Progenitor cell of endocrine pancreas (in vitro differentiated cells): ENCODE measurements at places on chromosomes 6 and 20. TPM values are rescaled to one million over a fixed set of nuclear protein-coding genes. Genes with fewer than 3 reads are reported as not detected.

- DNase-seq: no peak
These were observed 28.4 kb upstream of the SDHAF4 start for GRCh38 chr6:70538376-70538775.

GRCh38 chr6:157699777-157700636 is 123.0 kb upstream of the SNX9 start:
- no peak for DNase-seq

CFAP61 gene
- 2.2 and 2.6 TPM in 2 replicates for total RNA-seq

DNA sequence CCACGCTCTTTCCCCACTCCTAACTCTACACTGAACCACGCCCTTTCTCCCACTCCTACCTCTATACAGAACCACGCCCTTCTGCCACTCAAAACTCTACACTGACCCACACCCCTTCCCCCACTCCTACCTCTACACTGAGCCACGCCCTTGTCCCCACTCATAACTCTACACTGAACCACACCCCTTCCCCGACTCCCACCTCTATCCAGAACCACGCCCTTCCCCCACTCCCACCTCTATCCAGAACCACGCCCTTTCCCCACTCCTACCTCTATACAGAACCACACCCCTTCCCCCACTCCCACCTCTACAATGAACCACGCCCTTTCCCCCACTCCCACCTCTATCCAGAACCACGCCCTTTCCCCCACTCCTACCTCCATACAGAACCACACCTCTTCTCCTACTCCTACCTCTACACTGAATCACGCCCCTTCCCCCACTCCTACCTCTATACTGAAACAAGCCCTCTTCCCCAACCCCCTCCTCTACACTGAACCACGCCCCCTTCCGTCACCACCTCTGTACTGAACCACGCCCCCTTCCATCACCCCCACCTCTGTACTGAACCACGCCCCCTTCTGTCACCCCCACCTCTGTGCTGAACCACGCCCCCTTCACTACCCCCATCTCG is 10.1 kb downstream of the PXMP4 start:
- DNase-seq: no peak

DNA sequence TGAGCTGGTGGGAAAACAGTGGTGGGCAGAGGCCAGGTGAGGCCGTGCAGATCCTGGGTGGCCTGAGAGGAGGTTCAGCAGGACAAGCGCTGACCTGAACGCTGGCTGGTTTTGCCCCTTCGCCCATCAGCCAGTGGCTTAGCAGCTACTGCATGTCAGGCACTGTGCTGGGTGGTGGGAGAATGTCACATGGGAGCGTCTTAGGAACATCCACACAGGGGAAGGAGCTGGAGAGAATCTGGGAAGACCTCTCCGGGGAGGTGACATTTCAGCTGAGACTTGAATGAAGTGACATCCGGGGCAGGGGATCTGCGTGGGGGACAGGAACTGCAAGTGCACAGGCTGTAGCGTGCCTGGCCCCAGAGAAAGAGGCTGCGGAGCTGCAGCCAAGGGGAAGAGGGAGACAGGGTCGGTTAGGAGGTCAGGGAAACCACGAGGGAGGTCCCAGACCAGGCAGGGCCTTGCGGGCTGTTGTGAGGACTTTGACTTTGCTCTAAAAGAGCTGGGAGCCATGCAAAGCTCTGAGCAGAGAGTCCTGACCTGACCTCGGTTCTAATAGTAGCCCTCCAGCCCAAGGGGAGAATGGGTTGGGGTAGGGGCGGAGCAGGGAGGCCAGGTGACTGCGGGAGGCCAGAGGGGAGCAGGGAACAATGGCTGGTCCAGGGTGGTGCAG is 156.8 kb upstream of the PTPN1 start:
- no peak for DNase-seq

CAP2 gene
- total RNA-seq: 15.4 and 15.5 TPM in 2 replicates

DNA sequence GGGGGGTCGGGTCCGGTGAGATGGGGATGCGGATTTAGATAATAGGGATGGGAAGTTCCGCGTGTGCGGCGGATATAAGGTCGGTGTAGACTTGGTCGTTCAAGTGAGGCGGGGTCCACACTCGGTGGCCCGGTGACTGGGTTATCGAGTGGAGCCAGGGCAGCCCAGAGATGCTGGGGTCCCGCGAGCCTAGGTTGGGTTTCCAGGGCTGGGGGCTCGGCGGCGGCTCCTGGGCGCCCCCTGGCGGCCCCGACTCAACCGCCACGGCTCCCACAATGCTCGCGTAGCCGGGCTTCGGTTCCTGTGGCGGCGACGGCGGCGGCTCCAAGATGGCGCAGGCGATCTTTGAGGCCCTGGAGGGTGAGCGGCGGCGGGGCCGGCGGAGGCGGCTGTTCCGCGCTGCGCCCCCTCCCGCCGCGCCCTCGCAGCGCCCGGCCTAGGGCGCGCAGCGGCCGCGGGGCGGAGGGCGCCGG is at the start of gene ZNF341:
Gene ZNF341 (plus strand): TSS at position 304 of the 473 bp plus-strand sequence. CDS start 26 bp downstream, at position 330.
- DNase-seq: peak; percentile 96

DNA sequence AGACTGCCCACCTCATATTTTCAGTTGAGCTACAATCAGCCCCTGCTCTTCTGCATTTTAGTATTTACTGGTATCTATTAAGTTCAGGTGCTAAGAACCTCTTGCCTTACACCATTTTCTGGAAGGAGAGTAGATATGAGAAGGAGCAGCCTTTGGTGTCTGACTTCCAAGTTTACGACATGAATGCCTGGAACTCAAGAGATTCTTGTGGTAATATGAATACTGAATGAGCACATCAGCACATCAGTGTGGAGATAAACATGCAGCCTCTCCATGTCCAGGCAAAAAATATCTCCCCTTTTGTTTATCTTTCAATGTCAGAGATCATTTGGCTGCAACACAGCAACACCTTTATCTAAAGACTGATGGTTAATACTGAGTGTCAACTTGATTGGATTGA is 65.8 kb upstream of the THEMIS start:
- no peak for DNase-seq

- no peak for DNase-seq
These were observed 26.5 kb upstream of the GFOD1 start for GRCh38 chr6:13513626-13514502.

DNA sequence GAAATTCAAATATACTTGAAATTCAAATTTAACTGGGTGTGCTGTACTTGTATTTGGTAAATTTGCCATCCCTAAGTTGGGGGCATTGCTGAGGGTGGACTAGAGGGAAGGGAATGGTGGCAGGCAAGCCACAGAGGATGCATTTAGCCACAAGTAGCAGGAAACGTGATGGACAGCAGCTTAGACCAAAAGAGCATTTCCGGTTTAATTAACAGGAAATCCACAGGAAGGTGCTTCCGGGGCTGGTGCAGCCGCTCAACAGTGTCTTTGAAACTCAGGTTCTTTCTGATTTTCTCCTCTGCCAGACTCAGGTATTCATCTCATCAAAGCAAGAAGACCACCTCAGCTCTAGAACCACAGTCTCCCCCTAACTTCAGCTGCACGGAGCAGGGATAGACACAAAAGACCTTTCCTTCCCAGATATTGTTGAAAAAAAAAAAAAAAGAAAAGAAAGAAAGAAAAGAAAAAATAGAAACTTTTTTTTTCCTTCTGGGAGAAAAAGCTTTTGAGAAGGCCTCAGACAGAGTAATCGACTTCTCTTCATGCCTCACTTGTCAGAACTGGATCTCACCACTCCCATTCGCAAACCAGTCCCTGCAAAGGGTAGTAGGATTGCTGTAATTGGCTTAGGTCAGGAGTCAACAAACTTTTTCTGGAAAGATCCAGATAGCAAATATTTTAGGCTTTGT is 8.0 kb upstream of the BCAS1 start:
- DNase-seq: no peak

GTSF1L gene
- not detected in 2 replicates for total RNA-seq

ARHGAP40 gene
- 0.13 TPM in 1 of 2 replicates, not detected in the other for total RNA-seq

GRCh38 chr20:25863536-25864325 is 167.1 kb upstream of the ZNF337 start:
- DNase-seq: no peak

AKAP12 gene
- 10.6 and 19.3 TPM in 2 replicates for total RNA-seq

- no peak for DNase-seq
These were observed 197.1 kb downstream of the KHDC1L start for GRCh38 chr6:73028124-73028766.

DNA sequence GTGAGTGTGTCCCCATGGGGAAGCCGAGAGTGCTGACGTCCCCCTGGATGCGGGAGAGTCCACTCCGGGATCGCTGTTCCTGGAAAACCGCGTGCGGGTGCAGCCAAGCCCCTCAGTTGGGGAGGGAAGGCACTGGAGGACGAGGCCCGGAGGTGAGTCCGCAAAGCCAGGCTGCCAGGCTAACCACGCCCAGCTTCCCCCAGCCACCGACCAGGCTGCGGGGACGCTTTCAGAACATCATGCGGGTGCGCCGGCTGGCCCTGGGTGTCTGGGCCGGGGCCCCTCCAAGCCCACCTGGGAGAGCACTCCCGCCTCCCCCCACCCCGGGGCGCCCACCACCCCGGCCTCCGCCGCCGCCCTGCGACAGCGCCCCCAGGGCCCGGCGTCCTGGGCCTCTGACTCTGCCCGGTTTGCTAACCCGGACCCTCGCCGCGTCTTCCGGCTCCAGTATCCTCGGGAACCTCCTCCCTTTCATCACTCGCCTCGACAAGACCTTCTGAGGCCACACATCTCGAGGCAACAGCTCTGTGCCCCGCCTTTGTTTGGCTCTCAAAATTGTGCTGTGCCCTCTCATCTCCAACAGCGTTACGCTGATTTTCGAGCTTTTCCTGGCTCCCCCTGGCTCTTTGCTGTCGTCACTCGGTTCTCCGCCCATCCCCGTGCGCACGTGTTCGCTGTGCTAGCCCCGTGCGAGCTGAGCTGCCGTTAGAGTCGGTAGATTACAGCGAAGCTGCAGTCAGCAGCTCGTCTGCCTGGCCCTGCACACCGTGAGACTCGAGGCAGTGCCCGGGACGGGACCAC is 47.1 kb upstream of the ENTPD6 start:
- no peak for DNase-seq

DNA sequence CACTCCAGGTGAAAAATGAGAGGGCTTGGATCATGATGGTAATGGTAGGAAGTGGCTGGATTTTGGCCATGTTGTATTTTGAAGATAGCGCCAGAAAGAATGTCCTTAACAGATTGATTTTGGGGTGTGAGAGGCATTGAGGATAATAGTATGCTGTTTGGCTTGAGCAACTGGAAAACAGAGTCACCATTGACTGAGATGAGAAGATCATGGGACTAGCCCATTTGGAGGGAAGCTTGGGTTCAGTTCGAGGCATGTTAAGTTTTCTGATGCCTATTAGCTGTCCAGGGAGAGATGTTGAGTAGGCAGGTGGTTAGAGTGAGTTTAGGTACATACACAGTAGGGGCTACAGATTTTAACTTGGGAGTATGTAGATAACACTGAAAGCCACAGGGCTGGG is 23.3 kb downstream of the PLCG1 start:
- no peak for DNase-seq

PSORS1C2 gene
- not detected in 2 replicates for total RNA-seq

FAM209B gene
- total RNA-seq: not detected in 2 replicates

DNA sequence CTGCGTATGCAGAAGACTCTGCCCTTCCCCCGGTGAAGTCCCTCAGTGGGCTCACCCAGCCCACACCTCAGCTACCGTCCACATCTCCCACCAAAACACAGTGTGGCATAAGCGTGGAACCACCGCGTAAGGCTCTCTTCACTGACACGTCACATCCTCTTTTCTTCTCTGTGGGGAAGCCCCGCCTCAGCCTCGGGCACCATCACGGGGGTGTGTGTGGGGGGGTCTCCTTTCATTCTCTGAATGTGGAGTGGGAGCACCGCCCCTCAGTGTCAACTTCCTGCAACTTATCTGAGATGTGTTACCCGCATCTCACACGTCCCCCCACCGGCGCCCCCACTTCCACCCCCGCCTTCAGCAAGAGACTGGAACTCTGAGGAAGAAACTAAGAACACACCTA is 388.4 kb upstream of the JARID2 start:
- no peak for DNase-seq

DNA sequence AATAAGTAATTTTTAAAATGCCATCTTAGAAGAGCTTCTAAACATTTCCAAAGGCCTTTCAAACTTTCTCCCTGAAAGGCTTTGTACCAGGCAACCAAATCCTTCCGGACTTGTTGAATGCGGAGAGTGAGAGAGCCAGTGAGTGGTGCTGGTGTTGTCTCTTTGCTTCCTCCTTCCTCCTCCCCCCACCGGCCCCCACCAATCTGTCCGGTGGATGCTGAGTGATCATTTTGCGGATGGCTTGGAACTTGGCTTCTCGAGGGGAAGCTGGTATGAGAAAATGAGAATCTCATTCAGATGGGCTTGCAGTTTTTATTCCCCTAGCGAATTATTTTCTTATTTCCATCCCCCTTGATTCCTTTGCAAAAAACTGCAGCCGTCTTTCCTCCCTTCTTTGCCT is 97.3 kb downstream of the ANKRD60 start:
- DNase-seq: no peak

C6orf132 gene
- 11.8 and 14.5 TPM in 2 replicates for total RNA-seq

PKHD1 gene
- 1.3 and 1.4 TPM in 2 replicates for total RNA-seq

- no peak for DNase-seq
These were observed 716.8 kb upstream of the GJE1 start for GRCh38 chr6:141415896-141416295.

DNA sequence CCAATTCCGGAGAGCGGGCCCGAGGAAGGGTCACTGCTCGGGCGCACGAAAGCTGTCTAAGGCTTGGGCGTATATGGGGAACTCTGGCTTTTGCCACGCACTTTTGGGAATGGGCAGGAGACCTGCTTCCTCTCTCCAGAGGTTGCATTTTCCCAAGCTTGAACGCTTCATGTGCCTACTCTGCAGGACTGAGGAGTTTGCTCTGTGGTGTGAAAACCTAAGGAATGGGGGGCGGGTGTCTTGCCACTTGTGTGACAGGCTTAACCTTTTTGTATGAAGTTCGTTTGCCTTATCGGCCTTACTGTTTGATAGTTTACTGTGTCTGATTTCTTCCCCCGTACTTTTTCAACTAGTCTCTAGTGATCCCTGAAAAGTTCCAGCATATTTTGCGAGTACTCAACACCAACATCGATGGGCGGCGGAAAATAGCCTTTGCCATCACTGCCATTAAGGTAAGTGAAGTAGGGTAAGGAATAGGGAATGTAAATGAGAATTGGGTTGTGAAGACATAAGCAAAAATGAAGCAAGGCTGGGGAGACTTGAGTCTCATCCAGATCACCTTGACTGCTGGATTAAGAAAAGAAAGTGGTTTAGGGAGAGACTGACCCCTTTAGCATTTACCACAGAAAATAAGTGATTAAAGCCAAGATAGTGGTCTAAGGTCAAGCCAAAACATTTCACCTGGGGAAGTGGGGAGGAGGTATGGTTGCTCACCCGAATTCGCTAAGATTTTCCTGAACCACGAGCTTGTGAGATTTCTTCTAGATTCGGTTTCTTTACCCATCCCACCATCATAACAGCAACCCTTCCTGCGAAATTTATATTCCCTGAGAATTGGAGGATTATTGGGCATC is 627 bp downstream of the RPS18 start:
- DNase-seq: no peak

GRCh38 chr20:14992961-14993360 is 655.5 kb upstream of the FLRT3 start:
- no peak for DNase-seq

DNA sequence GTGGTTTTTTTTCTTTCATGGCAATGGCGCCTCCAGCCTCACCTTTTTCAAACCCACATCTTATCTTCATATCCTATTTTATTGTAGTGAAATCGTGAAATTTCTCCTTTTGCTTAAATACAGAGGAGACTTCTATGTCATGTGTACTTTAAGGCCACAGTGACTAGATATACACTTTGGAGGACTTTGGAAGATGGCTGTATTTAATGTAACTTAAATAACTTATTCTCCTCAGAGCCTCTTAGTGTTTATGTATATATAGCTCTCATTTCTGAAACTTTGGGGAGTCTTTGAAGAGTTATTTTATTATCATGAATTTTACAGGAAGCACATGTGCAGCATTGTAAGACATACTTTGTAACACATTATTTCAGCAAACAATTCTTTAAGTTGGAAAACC is 968 bp downstream of the LAMA2 start:
- DNase-seq: no peak
